Ammon's horn (tissue), 1 donor: ENCODE measurements at places on chromosomes 6 and 20.

GRCh38 chr20:5786930-5787795 is 37.0 kb downstream of the SHLD1 start:
- DNase-seq: no peak

- DNase-seq: no peak
Observed at GRCh38 chr6:12163149-12163548, 127.0 kb upstream of the EDN1 start.

GRCh38 chr6:8529250-8529649 is 93.9 kb upstream of the SLC35B3 start:
- no peak for DNase-seq

- DNase-seq: no peak
Observed at GRCh38 chr20:49133571-49133970, 54.6 kb downstream of the STAU1 start.

GRCh38 chr20:20003031-20003954 is 13.9 kb upstream of the NAA20 start:
- DNase-seq: peak; percentile 70

DNA sequence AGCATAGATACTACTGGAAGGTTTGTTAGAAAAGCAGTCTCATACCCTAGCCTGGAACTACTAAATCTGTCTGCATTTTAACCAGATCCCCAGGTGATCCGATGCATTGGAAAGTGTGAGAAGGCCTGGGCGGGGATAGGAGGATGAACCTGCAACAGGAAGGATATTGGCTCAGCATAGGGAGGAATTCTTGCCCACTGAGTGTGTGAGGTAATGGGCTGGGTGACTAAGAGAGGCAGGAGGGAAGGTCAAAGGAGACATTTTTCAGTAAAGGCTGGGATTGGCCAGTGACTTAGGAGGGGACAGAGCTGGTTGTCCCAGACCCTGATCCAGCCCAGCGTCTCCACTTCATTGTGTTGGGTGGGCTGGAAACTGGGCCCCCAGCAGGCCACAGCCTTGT is 191.0 kb upstream of the LRFN2 start:
- no peak for DNase-seq

- no peak for DNase-seq
Observed at GRCh38 chr6:84123186-84123585, 89.6 kb downstream of the MRAP2 start.

DNA sequence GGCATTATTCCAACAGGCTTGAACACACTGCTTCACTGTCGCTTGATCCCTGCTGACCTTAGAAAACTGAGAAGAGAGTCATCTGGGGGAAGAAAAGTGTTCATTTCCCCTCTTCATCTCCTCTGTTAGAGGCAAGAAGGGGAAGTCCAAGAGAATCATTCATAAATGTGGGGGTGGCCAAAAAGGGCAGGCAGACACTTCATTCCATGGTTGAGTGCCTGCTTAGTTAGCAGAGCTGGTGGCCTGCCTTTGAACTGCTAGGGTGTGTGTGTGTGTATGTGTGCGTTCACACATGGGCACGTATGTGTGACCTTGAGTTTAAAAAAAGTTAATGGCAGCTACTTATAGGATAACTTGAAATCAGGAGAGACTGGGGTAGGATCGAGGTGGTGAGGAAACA is 39.4 kb upstream of the RFPL4B start:
- DNase-seq: no peak

DNA sequence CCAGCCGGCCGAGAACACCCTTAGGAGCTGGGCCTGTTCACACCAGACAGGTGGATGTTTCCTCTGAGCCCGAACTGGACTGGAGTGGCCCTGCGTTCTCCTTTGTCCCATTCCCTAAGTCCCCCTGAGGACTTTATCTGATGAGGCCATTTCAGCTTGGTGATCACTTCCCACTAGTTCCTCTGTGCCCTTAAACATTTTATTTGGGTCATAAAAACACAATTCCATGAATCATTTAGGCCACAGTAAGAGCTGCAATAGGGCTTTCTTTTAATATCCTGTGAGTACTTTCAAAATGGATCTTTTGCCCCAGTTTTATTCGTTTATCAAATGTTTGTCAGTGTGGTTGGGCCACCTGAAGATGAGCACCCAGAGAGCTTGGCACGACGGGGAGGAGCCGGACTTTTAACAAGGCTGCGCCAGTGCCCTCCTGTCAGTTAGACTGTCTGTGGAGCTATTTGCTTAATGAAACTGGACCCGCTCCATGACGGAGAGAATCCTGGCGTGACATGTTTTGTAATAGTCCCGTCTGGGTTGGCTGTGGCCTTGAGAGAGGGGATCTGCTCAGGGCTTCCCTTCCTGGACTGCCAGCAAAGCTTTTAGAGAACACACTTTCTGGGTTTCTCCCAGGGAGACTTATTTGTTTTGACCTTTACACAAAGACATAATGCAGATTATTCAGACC is 53.5 kb downstream of the ZDHHC14 start:
- peak; percentile 77 for DNase-seq

DNA sequence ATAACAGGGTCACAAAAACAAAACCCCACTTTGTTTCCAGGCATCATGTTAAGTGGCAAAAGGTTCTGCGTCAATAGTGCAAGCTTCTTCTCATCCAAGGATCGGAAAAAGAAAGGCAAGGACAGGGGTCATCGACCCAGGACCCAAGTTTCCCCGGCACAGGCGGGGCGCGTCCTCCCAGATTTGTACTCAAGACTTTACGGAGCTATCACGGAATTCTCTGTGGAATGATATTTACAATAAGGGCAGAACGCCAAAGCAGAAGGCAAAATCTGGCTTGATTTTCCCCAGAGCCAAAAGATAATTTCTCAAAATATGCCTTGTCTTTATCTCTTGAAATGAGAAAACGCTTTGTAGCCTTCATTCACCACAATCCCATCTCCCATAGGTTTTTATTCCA is 25.5 kb downstream of the PDE10A start:
- DNase-seq: no peak

DNA sequence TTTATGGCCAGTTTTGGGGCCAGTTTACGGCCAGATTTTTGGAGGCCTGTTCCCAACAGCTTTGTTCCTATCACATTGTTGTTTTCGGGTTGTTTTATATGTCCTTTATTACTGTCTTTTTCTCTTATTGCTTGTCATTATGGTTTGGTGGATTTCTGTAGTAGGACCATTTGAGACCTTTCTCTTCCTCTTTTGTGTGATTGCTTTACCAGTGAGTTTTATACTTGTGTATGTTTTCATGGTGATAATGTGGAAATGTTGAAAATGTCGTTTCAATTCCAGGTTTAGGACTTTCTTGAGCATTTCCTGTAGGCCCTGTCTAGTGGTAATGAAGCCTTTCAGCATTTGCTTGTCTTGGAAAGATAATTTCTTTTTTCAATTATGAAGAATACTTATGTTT is 17.8 kb downstream of the HLA-B start:
- no peak for DNase-seq

- DNase-seq: no peak
Observed at GRCh38 chr6:76264468-76264867, 192.0 kb upstream of the IMPG1 start.

DNA sequence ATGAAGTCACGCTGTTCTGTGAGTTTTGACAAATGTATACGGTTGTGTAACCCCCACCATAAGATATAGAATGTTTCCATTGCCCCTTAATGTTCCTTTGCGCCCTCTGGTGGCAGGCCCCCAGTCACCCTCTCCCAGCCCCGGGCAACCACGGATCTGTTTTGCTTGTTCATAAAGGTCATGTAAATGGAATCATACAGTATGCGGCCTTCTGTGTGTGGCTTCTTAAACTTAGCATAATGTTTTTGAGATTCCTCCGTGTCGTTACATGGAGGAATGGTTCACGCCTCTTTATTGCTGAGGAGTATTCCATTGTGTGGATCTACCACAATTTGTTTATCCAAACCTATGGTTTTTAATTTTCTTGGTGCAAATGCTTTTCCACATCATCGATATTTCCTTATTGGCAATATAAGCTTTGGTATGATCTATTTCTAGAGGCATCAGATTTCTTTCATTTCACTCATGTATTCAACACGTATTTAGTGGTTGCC is 28.4 kb downstream of the LYRM2 start:
- peak; percentile 56 for DNase-seq

- no peak for DNase-seq
Observed at GRCh38 chr6:14704383-14705271, 541.2 kb upstream of the JARID2 start.

DNA sequence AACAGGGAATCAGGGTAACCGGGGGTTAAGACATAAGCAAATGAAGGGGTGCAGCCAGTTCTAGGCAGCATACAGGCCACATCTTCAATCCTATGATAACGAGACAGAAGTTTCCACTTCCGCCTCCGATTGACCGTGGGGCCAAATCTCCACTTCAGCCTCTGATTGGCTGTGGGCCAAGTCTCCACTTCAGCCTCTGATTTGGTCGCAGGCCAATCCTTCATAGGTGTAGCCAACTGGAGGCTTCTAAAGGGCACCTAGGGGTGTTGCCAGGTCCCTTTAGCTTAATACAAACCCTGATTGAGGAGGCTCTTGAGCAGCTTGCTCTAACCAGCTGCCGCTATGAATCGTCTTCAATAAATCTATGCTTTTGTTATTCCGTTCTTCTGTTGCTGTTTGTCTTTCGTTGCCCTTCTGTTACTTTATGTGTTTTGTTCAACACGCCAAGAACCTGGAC is 2.1 kb upstream of the ERGIC3 start:
- DNase-seq: no peak

DNA sequence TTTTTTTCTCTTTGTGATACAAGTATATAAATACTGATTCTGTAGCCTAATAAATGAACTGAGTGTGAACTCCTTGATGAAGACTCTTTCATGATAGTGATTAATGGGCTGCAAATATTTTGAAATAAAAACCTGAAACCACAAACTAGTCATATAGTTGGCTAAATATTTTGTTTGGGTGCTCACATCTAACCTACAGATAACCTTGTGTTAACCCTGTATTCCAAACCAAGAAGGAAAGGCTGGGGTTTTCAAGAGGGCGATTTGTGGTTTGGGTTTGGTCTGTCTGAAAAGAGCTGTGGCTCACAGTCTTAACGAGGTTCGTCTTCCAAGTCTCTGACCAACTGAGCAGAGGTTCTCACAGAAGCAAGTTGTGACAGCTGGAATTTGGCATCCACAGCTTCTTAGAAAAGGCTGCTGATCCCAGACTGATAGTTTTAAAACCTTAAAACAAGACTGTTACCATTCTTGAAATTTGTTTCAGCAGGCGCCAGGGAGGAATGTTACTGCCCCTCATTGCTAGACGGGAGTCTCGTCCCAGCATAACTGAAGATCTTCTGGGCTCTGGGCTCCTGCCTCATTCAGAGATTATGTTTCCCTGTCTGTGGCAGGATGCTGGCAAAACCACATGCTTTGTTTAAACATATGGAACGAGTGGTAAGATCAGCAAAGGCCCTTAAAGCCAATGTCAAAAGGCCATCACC is 736.4 kb upstream of the MARCKS start:
- no peak for DNase-seq

- DNase-seq: no peak
Observed at GRCh38 chr20:37954626-37955025, 51.7 kb downstream of the VSTM2L start.

DNA sequence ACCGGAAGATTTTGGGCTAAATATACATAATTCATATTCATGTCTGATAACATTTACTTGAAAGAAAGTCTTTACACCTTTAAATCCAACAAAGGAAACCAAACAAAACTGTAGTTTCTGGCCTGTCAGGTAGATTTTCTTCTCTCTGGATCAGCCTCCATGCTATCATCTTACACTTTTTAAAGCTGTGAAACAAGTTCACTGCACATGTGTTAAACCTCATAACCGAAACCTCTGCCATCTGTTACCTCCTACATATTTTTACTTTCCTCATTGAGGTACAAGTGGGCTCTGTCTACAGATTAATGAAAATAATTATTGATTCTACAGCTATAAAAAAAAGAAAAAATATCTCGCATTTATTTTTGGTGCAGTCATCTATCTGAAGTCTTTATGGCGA is 149.9 kb downstream of the RALGAPA2 start:
- no peak for DNase-seq
